ENCODE measurements at places on chromosomes 5 and 9. TPM values are rescaled to one million over a fixed set of nuclear protein-coding genes. Genes with fewer than 3 reads are reported as not detected.
A peak's percentile ranks its signal among the peaks of the same experiment; 100 is the strongest.

SYNPO gene
- polyA plus RNA-seq, result 106 TPM

GRCh38 chr9:130451509-130452388 is 7.0 kb downstream of the ASS1 start:
- peak; percentile 84 for DNase-seq

GRCh38 chr9:32344551-32345182 is 39.8 kb upstream of the ACO1 start:
- no peak for DNase-seq

DNA sequence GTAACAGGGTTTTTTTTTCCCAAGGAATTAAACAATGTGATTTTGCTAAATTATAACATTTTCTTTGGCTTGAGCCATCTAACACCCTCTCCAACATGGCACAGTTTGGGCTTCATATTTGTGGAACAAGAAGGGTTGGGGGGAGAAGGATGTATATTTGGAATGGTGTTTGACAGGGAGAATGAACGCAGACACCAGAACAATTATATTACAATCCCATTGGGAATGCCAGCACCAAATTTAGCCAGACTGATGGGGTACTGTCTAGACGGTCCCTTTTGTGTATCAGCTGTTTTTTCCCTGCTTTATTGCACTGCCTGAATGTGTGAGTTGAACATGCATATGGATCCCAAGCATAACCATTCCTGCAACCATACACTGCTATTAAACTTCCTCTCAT is 130.9 kb upstream of the TMEM161B start:
- DNase-seq, result no peak

DNA sequence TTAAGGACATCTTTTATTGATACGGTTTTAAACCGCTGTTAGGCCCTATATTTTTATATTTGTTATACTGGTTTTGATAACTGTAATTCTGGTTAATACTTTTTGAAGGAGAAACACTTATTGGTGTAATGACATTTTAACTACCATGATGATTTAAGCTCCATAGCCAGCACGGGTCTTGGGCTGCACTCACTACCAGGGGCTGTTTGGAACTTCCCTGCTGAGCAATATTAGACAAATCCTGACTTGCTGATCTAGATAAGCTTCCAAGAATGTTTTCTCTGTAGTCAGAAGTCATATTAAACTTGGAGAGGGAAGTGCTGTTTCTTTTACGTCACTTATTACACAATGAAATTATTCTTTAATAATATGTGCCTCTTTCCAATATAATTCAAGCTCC is 540.0 kb upstream of the GRAMD2B start:
- no peak for DNase-seq

APC gene
- polyA plus RNA-seq, result 29.2 TPM

DNA sequence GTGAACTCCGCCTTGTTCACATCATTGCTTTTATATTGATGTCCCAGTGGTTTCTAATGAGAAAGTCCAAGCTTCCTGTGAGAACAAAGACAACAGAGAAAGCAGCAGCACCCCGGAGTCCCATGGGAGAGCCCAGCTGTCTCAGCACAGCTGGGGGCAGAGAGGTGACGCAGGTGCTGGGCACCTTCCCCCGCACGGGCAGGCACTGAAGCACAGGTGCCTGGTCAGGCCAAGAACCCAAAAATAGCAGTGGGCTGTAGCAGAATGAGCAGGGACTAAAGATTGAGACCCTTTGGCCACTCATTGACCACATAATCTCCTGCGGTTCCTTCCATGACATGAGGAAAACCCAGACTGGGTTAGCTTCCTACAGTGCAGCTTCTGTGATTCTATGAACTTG is 18.8 kb downstream of the SRD5A1 start:
- no peak for DNase-seq

DNA sequence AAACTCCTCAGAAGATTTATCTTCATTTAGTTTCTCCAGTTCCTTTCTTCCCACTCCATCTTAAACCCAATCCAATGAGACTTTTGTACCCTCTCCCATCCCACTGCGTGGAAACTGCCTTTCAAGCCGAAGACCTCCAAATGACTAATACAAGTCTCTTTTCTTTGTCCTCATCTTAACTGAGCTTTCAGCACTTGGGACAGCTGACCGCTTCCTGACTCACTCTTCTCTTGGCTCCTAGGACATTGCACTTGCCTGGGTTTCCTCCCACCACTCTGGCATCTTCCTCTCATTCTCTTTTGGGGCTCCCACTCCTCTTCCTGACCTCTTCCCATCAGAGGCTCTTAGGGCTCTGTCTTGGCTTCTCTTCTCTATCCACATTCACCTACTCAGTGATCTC is 243.7 kb downstream of the HSPA4 start:
- DNase-seq, result no peak

GRCh38 chr5:151691706-151692105 is 5.0 kb upstream of the SPARC start:
- DNase-seq, result no peak

SPINK6 gene
- not detected for polyA plus RNA-seq

DNA sequence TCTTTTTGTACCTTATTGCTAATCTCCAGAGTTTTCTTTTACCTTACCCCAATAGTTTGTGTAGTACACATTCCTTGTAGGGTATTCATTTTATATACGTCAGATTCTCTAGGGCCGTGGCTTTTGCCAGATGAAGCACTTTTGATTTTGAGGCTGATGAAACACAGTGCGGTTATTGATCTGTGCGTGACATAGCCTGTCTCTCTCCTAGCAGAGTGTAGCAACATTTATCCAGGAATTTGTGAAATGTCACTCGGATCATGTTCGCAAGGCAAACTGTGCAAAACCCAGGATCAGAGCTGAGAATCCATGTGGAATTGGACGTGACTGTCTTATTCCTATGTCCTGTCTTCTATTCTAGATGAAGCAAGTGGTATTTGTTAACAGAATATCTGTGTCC is 142.0 kb upstream of the SH3GL2 start:
- no peak for DNase-seq

WNT8A gene
- 0.11 TPM for polyA plus RNA-seq

GRCh38 chr5:54615381-54615780 is 97.8 kb downstream of the SNX18 start:
- DNase-seq, result no peak

- no peak for DNase-seq
Observed at GRCh38 chr9:130050462-130050861, 3.2 kb upstream of the GPR107 start.

DNA sequence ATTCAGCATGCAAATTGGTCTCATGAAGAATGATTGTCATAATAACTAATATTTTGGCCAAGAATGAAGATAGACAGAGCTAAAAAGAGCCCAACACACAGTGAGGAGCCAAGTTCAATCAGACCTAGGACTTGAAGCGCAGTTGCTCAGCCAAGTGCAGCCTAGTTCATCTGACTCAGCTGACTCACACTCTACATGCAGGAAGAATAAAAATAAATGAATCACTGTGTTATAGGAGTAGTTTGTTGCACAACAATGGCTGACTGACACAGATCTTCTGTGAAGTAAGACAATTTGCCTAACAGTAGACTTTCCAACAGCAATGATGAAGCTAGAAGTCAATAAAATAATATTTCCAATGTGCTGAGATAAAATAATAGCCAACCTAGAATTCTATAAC is 261.5 kb downstream of the CEMIP2 start:
- no peak for DNase-seq

GRCh38 chr5:60809891-60810425 is 34.1 kb downstream of the ELOVL7 start:
- no peak for DNase-seq

DNA sequence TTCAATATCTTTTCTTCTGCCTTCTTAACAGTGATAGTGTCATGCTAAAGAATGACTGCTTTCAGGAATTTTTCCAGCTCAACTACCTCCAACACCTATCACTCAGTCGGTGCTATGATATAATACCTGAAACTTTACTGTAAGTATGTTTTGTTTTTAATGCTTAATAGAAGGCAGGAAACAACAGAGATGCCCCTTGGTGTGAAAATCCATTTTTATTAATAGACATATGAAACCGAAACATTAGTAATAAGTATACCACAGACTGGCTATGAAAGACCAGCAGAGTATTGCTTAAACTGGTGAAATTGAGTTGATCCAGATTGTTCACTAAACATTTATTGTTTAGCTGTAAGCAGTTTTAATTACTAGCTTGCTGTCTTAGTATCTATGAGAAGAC is 25.2 kb downstream of the SKP2 start:
- no peak for DNase-seq

DNA sequence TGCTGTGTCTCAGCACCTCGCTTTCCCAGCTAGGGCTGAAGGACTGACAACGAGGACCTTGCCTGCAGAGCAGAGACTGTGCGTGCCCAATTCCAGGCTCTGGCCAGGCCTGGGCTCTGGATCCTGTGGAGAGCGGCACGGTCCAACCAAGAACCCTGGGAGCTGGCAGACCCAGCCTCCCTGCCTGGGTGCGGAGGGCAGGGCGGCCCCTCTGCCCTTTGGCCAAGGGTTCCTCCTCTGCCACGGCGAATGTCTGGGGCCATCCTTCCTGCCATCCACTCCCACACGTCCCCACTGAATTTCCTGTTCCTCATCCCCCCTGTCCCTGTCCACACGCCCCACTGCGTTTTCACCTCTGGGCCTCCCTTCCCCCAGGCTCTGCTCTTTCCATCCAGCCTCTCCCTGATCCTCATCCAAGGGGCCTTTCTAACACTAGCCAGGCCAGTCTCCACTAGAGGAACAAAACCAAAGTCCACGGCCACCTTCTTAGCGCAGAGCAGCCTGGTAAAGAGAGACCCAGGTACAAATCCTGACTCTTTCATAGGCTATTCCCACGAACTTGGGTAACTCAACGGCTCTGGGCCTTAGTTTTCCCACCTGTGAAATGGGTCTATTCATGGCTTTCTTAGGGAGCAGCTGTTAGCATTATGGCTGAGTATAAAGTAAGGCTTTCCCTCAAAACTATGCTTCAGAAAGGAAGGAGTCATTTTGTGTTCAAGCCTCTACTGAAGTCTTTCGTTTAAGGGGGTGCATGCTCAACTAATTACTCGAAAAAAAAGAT is 95.5 kb upstream of the PHYKPL start:
- DNase-seq, result no peak

- no peak for DNase-seq
Observed at GRCh38 chr5:77223653-77224052, 13.2 kb downstream of the PDE8B start.

DNA sequence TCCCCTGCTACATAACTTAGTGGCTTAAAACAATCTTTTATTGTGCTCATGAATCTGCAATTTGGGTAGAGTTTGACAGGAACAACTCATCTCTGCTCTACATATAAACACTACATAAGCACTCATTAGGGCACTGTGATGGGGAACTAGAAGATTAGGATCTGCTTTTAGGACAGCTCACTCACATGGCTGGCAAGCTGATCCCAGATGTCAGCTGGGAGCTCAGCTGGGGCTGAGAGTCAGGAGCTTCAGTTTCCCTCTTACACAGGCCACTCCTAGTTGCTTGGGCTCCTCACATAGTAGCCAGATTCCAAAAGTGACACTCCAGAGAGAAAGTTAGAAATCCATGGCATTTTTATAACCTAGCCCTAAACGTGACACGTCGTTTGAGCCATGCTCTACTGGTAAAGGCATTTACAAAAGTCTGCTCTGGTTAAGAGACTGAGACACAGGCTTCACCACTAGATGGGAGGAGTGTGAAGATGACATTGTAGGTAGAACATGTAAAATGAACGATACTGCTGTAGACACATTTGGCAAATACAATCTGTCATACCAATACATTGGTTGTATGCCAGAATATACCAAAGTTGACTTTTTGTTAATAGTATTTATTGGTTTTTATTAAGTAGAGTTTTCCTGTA is 23.6 kb downstream of the SCAI start:
- no peak for DNase-seq

DNA sequence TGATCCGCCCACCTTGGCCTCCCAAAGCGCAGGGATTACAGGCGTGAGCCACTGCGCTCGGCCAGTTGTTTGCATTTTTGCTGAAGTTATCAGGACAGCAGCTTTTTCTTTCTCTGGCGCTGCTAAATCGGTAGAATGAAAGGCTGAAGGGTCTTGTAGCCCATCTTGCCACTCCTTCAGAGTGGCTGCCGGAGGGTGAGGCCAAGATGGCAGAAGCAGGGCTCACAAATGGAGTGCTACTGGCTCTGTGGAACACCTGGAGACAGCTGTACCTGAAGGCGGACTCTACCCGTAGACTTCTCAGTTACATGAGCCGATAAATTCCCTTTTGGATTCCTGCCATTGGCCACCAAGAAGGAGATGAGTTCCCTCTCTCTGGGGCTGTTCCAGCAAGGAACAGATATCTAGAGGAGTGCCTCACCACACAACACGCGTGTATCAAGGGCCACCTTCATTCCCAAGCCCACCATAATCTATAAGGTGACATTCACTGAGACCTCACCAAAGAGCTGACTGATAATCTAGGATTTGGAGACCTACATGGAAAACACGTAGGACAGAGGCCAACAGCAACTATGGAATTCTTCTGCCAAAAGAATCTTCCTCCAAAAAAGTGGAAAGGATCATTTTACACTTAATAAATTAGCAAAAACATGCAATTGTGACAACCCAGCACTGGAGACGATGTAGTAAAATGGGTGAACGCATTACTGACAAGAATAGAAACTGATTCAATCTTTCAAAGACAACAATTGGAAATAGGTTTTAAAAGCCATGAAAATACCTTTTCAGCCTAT is 21.8 kb downstream of the STK10 start:
- DNase-seq, result no peak

DNA sequence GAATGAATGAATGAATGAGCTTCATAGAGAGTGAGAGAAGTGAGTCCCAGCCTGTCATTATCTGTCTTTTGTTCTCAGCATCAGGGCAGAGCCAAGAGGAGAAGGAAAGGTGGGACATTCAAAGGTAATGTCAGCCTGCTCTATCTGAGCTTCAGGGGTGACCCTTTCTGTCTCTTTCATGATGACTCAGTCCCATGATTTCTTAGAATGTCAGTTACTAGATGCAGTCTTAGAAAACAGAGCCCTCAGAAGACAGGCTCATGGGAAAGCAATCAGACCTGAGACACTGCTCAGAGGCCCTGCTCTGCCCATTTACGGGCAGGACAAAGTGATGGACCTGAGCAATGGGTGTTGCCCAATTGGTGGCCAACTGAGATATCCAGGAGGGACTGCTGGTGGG is 1.1 kb downstream of the SPATA31D1 start:
- DNase-seq, result no peak

ZBED3 gene
- 38.2 TPM for polyA plus RNA-seq

DNA sequence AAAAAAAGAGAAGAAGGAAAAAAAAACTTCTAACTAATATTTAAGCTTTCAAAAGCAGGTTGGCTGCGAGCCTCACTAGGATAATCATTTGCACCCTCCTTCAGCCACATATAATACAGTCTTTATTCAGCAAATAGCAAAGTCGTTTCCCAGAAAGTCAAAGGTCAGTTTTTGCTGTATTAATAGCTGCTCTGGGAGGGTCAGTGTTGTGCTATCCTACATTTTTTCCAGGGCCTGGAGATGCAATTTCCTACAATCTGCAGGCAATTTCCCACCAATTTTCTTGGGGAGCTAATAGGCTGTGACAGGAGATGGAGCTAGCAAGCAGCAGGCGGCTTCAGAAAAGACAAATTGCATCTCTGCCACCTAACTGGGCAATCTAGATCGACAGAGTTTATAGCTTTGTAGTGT is 136.8 kb downstream of the TLE1 start:
- DNase-seq, result no peak
